Vagina (tissue), 2 donors: ENCODE measurements at places on chromosomes 3 and 15. TPM values are rescaled to one million over a fixed set of nuclear protein-coding genes. Genes with fewer than 3 reads are reported as not detected.

CDC25A gene
- 8.8 TPM for total RNA-seq

LIPC gene
- not detected for total RNA-seq

- peak overlapping the region; percentile 76 for H3K27ac ChIP-seq
- peak overlapping the region; percentile 79 for H3K4me3 ChIP-seq
- no peak for DNase-seq
Measured at GRCh38 chr3:156554515-156554841, 439 bp downstream of the SSR3 start.

MOBP gene
- not detected for total RNA-seq

DLEC1 gene
- 0.25 TPM for total RNA-seq

DNA sequence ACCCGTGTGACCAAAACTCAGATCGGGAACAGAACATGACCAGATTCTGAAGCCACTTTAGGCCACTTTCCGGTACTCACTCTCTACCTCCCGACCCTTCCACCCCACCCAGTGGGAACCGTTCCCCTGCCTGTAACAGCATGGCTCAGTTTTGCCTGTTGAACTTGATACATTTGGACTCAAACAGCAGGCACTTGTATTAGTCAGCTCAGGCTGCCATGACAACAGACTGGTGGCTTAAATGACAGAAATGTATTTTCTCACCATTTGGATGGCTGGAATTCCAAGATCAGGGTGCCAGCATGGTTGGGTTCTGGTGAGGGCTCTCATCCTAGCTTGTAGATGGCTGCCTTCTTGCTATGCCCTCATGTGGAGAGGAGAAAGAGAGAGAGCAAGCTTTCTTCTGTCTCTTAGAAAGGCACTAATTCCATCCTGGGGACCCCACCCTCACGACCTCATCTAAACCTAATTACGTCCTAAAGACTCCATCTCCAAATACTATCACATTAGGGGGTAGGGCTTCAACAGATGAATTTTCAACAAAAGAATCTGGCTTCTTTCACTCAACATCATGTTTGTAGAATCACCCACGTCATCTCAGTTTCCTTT lies 9.3 kb upstream of the SSUH2 start:
- H3K27ac ChIP-seq = no peak overlapping the region
- H3K27me3 ChIP-seq = no peaks in the 10 kb centered on the region
- H3K4me1 ChIP-seq = peaks cover 7% of the 10 kb centered on the region
- no peaks in the 10 kb centered on the region for H3K36me3 ChIP-seq
- no peak overlapping the region for H3K4me3 ChIP-seq
- DNase-seq = no peak

NTRK3 gene
- 4.9 TPM for total RNA-seq

GRCh38 chr3:96361241-96361640 lies 453.2 kb upstream of the EPHA6 start:
- H3K4me3 ChIP-seq = no peak overlapping the region
- H3K36me3 ChIP-seq = no peaks in the 10 kb centered on the region
- no peaks in the 10 kb centered on the region for H3K27me3 ChIP-seq
- no peaks in the 10 kb centered on the region for H3K4me1 ChIP-seq

UNC13C gene
- total RNA-seq = not detected

- peak overlapping the region; percentile 97 for H3K27ac ChIP-seq
- H3K4me1 ChIP-seq = peaks cover 50% of the 10 kb centered on the region
- no peaks in the 10 kb centered on the region for H3K27me3 ChIP-seq
- H3K4me3 ChIP-seq = peak overlapping the region; percentile 21
- H3K36me3 ChIP-seq = no peaks in the 10 kb centered on the region
Measured at GRCh38 chr15:63501256-63502089, 2.9 kb upstream of the USP3 start.

PFKFB4 gene
- 7.4 TPM for total RNA-seq

CHRNA7 gene
- 10.1 TPM for total RNA-seq

GRCh38 chr3:17399586-17399985 lies 342.8 kb downstream of the TBC1D5 start:
- DNase-seq = no peak
- H3K4me3 ChIP-seq = no peak overlapping the region
- H3K36me3 ChIP-seq = no peaks in the 10 kb centered on the region
- no peaks in the 10 kb centered on the region for H3K4me1 ChIP-seq
- no peak overlapping the region for H3K27ac ChIP-seq

DNA sequence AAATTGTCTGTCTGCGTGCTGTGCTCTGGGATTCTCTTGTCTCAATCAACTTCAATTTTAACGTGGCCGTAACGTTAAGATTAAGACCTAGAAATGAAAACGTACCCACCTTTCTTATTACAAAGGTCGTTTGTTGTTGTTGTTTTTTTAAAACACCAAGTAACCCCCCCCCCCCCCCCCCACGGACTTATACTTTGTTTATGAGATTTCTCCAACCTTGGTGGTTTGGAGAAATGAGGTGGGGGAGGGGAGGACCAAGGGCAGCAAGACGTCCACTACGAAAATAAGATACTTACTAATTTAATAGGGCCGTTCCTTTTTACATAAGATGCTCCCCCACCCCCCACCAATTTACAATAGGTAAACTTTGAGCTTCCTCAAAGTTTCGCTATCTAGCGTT lies 244.4 kb upstream of the TOPAZ1 start:
- H3K4me3 ChIP-seq = no peak overlapping the region
- no peaks in the 10 kb centered on the region for H3K36me3 ChIP-seq
- peaks cover 43% of the 10 kb centered on the region for H3K4me1 ChIP-seq
- H3K27ac ChIP-seq = no peak overlapping the region
- no peaks in the 10 kb centered on the region for H3K27me3 ChIP-seq

DNA sequence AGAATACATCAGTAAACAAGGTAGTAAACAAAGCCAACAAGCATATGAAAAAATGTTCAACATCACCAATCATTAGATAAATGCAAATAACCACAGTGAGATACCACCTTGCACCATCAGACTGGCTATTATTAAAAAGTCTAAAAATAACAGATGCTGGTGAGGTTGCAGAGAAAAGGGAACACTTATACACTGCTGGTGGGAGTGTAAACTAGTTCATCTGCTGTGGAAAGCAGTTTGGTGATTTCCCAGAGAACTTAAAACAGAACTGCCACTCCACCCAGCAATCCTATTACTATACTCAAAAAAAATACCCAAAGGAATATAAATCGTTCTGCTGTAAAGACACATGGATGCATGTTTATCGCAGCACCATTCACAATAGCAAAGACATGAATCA lies 30.3 kb upstream of the ZBTB38 start:
- DNase-seq = no peak
- no peaks in the 10 kb centered on the region for H3K4me1 ChIP-seq
- no peaks in the 10 kb centered on the region for H3K27me3 ChIP-seq
- no peak overlapping the region for H3K27ac ChIP-seq
- no peaks in the 10 kb centered on the region for H3K36me3 ChIP-seq

RFTN1 gene
- 47.4 TPM for total RNA-seq

GRCh38 chr3:28114893-28115292 lies 126.5 kb upstream of the CMC1 start:
- no peak overlapping the region for H3K4me3 ChIP-seq
- H3K4me1 ChIP-seq = no peaks in the 10 kb centered on the region
- no peak overlapping the region for H3K27ac ChIP-seq
- H3K36me3 ChIP-seq = no peaks in the 10 kb centered on the region
- H3K27me3 ChIP-seq = no peaks in the 10 kb centered on the region

GRCh38 chr3:107382631-107383030 lies 5.4 kb downstream of the CCDC54 start:
- H3K27ac ChIP-seq = no peak overlapping the region
- no peaks in the 10 kb centered on the region for H3K27me3 ChIP-seq
- no peaks in the 10 kb centered on the region for H3K36me3 ChIP-seq
- no peaks in the 10 kb centered on the region for H3K4me1 ChIP-seq
- H3K4me3 ChIP-seq = no peak overlapping the region
- DNase-seq = no peak

DNA sequence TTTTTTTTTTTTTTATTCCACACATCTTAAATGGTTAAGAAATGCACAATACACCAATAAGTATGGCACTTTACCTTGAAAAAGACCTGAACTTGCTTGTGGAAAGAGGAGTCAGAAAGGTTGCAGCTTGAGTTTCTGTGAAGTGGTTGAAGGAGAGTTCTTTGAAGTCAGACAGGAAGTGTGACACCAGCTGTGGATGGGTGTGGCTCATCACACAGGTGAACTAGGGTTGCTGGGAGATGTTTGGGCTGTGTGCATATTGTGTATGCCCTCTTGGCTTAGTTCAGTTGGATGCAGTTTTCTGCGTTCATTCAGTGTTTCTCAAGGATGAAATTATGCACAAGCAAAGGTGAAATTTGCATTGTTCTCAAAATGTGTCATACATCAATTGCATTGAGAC lies 6.3 kb downstream of the AEN start:
- no peak for DNase-seq
- H3K36me3 ChIP-seq = peaks cover 58% of the 10 kb centered on the region
- no peaks in the 10 kb centered on the region for H3K27me3 ChIP-seq
- no peak overlapping the region for H3K4me3 ChIP-seq

DNA sequence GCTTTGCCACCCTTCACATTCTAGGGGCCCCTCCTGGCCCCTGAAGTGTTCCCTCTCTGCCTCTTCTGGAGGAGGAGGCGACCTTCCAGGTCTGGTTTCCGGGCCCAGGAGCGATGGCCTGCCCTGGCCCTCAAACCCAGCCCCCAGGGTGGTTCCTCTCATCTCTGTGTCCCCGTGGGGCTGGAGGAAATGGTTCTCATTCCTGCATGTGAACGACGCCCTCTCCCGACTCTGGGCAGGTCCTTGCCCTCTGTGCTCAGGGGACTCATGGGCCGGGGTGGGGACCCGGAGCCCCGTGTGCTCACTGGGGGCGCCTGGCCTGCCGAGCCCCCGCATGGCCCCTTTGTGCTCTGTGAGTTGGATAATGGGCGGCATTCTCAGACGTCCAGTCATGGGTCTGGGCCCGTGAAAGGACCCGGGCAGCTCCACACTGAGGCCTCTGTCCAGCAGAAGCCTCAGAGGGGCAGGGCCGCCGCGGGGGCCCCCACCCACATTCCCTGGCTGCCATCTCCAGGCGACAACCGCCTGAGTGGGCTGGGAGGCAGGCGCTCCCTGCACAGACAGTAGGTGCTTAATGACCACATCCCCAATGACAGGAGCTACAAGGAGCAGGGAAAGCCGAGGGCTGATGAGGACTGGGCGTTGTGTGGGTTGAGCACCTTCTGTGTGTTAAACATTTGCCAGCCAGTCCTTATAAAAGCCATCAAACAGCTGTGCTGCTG lies 5.5 kb upstream of the PLXND1 start:
- H3K27ac ChIP-seq = peak overlapping the region; percentile 71
- no peak for DNase-seq
- peaks cover 69% of the 10 kb centered on the region for H3K4me1 ChIP-seq
- no peaks in the 10 kb centered on the region for H3K36me3 ChIP-seq

GRCh38 chr3:46422617-46423016 lies 15.6 kb downstream of the CCRL2 start:
- no peak overlapping the region for H3K27ac ChIP-seq
- no peak overlapping the region for H3K4me3 ChIP-seq
- no peaks in the 10 kb centered on the region for H3K4me1 ChIP-seq
- H3K36me3 ChIP-seq = no peaks in the 10 kb centered on the region
- no peaks in the 10 kb centered on the region for H3K27me3 ChIP-seq

- H3K4me3 ChIP-seq = no peak overlapping the region
- no peak overlapping the region for H3K27ac ChIP-seq
- DNase-seq = no peak
- H3K4me1 ChIP-seq = no peaks in the 10 kb centered on the region
Measured at GRCh38 chr15:23518104-23518503, 47.4 kb upstream of the MKRN3 start.

MED12L gene
- total RNA-seq = 1.7 TPM

MAP3K13 gene
- total RNA-seq = 8.3 TPM

GRCh38 chr15:34318277-34319079 lies 19.1 kb downstream of the SLC12A6 start:
- H3K4me3 ChIP-seq = peak overlapping the region; percentile 56
- no peaks in the 10 kb centered on the region for H3K36me3 ChIP-seq
- H3K27me3 ChIP-seq = no peaks in the 10 kb centered on the region
- peak overlapping the region; percentile 67 for H3K27ac ChIP-seq
- no peak for DNase-seq
- H3K4me1 ChIP-seq = peaks cover 31% of the 10 kb centered on the region

DNA sequence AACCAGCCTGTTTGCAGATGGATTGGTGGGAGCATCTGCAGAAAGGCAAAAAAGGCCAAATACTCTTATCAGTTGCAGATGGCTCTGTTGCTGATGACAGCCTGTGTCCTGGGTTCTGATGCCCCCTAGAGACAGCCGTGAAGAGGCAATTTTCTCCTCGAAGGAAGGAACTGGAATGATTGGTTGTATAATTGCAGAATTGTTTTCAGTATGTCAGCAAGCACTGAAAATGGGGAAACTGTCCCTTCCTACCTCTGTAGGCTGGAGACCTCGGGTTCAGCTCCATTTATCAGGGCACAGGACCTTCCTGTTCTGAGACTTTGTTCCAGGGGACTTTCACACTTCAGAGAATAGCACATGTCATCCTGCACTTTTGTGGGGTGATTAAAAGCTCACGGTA lies 103.0 kb downstream of the PGPEP1L start:
- H3K4me3 ChIP-seq = no peak overlapping the region
- no peak for DNase-seq
- H3K27ac ChIP-seq = no peak overlapping the region
- no peaks in the 10 kb centered on the region for H3K27me3 ChIP-seq
- peaks cover 8% of the 10 kb centered on the region for H3K36me3 ChIP-seq
- peaks cover 69% of the 10 kb centered on the region for H3K4me1 ChIP-seq

HESX1 gene
- total RNA-seq = not detected

CSTA gene
- 95.5 TPM for total RNA-seq

- H3K27ac ChIP-seq = no peak overlapping the region
- no peak for DNase-seq
- H3K36me3 ChIP-seq = no peaks in the 10 kb centered on the region
- H3K4me3 ChIP-seq = no peak overlapping the region
- no peaks in the 10 kb centered on the region for H3K27me3 ChIP-seq
- H3K4me1 ChIP-seq = no peaks in the 10 kb centered on the region
Measured at GRCh38 chr15:77578641-77579372, 53.9 kb downstream of the LINGO1 start.

DNA sequence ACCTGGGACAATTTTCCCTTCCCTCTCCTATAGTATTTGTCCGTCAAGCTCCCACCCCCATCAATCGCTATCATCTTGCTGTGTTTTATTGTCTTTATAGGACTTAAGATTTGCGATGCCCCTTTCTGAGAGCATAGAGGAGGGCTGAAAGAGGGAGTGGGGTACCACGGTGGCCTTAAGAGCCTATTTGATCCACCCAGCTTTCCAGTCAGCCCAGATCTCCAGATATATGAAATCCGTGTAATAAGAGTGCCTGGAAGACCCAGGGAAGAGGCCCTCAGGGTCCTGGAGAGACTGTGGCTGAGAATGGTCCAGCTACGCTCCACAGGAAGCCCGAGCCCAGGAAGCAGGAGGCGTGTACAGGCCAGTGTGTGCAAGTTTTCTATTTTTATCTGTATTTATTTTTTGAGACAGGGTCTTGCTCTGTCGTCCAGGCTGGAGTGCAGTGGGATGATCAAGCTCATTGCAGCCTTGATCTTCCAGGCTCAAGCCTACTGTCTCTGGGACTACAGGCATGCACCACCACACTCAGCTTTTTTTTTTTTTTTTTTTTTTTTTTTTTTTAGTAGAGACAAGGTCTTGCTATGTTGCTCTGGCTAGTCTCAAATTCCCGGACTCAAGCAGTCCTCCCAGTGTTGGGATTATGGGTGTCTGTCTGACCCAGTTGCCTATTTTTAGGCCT lies 964 bp upstream of the NCKIPSD start:
- peak overlapping the region; percentile 91 for H3K27ac ChIP-seq
- DNase-seq = no peak
- H3K4me1 ChIP-seq = peaks cover 33% of the 10 kb centered on the region
- H3K36me3 ChIP-seq = peaks cover 1% of the 10 kb centered on the region
- H3K27me3 ChIP-seq = no peaks in the 10 kb centered on the region

- no peaks in the 10 kb centered on the region for H3K27me3 ChIP-seq
- H3K4me3 ChIP-seq = no peak overlapping the region
- no peak overlapping the region for H3K27ac ChIP-seq
- H3K4me1 ChIP-seq = no peaks in the 10 kb centered on the region
- DNase-seq = no peak
- H3K36me3 ChIP-seq = no peaks in the 10 kb centered on the region
Measured at GRCh38 chr15:66999046-66999968, 66.1 kb upstream of the SMAD3 start.

ZIC1 gene
- not detected for total RNA-seq
